ENCODE measurements at places on chromosomes 11 and 22.

- no peak for DNase-seq
These were observed 117.5 kb downstream of the SNX19 start for GRCh38 chr11:130798801-130799200.

- DNase-seq = no peak
These were observed 17.2 kb downstream of the ARHGEF17 start for GRCh38 chr11:73325036-73325981.

DNA sequence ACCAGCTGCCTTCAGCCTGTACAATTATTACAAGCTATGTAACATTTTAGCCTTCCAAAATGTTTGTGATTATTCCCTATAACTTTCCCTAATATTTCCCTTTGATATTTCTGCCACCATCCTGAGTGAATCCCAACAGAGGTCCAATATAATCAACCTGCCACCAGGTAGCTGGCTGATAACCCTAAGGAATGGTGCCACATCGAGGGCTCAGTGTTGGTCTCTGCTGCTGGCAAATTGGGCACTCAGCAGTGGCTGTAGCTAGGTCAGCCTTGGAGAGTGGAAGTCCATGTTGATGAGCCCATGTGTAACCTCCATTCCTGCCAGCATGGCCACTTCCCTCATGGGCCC, 121.2 kb downstream of the ZNF280B start:
- DNase-seq = no peak

- no peak for DNase-seq
These were observed 8.2 kb downstream of the MMP8 start for GRCh38 chr11:102716527-102716926.

- no peak for DNase-seq
These were observed 35.4 kb upstream of the SMIM38 start for GRCh38 chr11:69120096-69120875.

- DNase-seq = no peak
These were observed 15.3 kb upstream of the RASL10A start for GRCh38 chr22:29330753-29331152.
